T-helper 1 cell (primary cell): ENCODE measurements at places on chromosomes 12 and 14.

GRCh38 chr12:132422381-132423043, 67.4 kb upstream of the FBRSL1 start:
- no peak for DNase-seq

- no peak for DNase-seq
These were observed 9.2 kb downstream of the KRT1 start for GRCh38 chr12:52670961-52671360.

GRCh38 chr14:54535646-54536045, 25.9 kb downstream of the CGRRF1 start:
- no peak for DNase-seq

- DNase-seq = no peak
These were observed 91.4 kb downstream of the FAR2 start for GRCh38 chr12:29240441-29240840.
